WTC11 (cell line): ENCODE measurements at places on chromosomes 6 and 20. TPM values are rescaled to one million over a fixed set of nuclear protein-coding genes. Genes with fewer than 3 reads are reported as not detected.

GRCh38 chr6:72102561-72102960, 216.2 kb downstream of the RIMS1 start:
- no peaks in the 10 kb centered on the region for H3K36me3 ChIP-seq
- H3K4me3 ChIP-seq, result no peak overlapping the region
- H3K27me3 ChIP-seq, result no peaks in the 10 kb centered on the region
- peaks cover 3% of the 10 kb centered on the region; the same call in 1 of the 2 replicates for H3K4me1 ChIP-seq
- no peak for DNase-seq

DNA sequence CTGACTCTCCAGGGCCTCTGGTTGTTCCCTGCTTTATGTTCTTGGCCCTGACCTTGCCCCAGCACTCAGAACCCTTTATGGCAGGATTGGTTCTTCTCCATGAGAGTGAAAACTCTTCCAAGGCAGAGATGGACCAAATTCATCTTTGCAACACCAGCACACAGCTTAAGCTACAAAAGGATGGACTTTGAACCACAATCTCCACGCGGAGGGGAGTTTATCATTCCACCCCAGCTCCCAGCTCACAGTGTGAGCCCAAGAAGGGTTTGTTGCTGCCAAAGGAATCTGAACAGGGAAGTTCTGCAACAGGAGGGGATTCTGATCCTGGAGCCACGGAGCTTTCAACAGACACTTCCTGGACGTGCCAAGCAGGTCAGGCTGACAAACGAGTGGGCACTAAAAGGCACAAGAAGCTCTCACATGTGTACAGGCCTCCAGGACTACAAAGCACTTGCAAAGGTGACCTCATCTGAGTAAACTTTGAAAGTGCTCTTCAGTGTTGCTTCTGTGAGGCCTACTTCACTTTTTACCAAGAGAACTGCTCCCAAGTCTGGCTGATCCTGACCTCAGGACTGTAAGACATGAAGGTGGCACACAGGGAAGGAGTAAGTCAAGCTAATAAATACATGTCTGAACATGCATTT, 8.9 kb downstream of the FITM2 start:
- H3K27ac ChIP-seq, result no peak overlapping the region
- no peaks in the 10 kb centered on the region for H3K36me3 ChIP-seq
- no peak for DNase-seq
- no peaks in the 10 kb centered on the region for H3K4me1 ChIP-seq
- no peaks in the 10 kb centered on the region; the same call in 1 of the 2 replicates for H3K27me3 ChIP-seq

The CD40 gene
- 12.9 to 15.3 TPM (median 14.8 TPM) in 3 replicates for total RNA-seq

GRCh38 chr20:44336725-44337380, at the start of gene R3HDML:
R3HDML (plus strand) TSS chr20:44337043; CDS start chr20:44337158, 115 bp downstream.
- peaks cover 18% of the 10 kb centered on the region for H3K4me1 ChIP-seq
- no peak within 1 kb of the TSS for H3K27ac ChIP-seq
- DNase-seq, result no peak
- no peaks in the 10 kb centered on the region; the same call in 1 of the 2 replicates for H3K27me3 ChIP-seq
- no peaks in the 10 kb centered on the region for H3K36me3 ChIP-seq
- H3K4me3 ChIP-seq, result peak within 1 kb of the TSS; percentile 4; the same call in 1 of the 2 replicates

The PRICKLE4 gene
- 0.50 to 1.5 TPM (median 0.82 TPM) in 3 replicates for total RNA-seq

GRCh38 chr6:16316741-16317251, 78.4 kb downstream of the GMPR start:
- H3K4me3 ChIP-seq, result no peak overlapping the region
- H3K27me3 ChIP-seq, result no peaks in the 10 kb centered on the region
- DNase-seq, result peak; percentile 30
- peaks cover 23% of the 10 kb centered on the region for H3K4me1 ChIP-seq

The RAB44 gene
- 0.07 to 0.11 TPM in 2 of 3 replicates, not detected in the other for total RNA-seq

DNA sequence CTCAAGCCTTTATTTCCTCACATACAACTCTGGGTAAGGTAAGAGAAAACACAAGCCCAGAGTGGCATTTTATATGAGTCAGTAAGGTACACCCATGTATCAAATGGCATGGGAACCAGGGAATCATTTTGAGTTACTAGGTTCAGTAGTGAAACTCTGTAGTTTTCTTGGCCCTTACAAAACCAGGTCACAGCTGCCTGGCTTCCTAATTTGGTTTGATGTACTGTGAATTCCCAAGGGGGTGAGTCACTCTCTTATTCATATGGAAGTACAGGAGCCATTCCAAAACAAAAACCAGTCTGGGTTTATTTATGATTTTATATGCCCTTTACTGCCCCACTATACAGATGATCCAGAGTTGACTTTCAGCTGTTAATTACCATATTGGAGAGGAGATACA, 70.7 kb downstream of the PDE7B start:
- H3K4me1 ChIP-seq, result peaks cover 40% of the 10 kb centered on the region
- no peak overlapping the region for H3K4me3 ChIP-seq
- H3K36me3 ChIP-seq, result peaks cover 6% of the 10 kb centered on the region; the same call in 1 of the 2 replicates
- no peaks in the 10 kb centered on the region for H3K27me3 ChIP-seq
- no peak for DNase-seq

The TGM3 gene
- total RNA-seq, result 0.07 to 0.11 TPM in 2 of 3 replicates, not detected in the other

DNA sequence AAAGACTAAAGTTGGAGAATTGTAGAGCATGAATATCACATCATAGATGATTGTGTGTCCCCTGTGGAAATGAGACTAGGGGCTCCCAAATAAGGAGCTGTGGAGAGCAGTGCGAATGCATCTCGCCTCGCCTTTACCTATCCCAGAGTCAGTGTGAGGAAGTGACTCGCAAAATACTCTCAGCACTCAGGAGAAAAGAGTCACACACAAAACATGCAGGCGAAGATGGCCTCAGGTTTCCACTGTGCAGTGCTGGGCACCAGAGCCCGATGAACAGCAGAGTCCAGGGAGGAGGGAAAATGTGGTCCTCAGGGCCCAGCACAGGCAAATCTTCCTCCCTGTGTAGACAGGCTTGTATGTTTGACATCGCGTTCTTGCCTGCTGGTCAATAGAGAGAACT, 126.5 kb upstream of the AFDN start:
- H3K27ac ChIP-seq, result no peak overlapping the region
- no peak for DNase-seq
- no peaks in the 10 kb centered on the region for H3K27me3 ChIP-seq
- H3K36me3 ChIP-seq, result no peaks in the 10 kb centered on the region
- no peak overlapping the region for H3K4me3 ChIP-seq

DNA sequence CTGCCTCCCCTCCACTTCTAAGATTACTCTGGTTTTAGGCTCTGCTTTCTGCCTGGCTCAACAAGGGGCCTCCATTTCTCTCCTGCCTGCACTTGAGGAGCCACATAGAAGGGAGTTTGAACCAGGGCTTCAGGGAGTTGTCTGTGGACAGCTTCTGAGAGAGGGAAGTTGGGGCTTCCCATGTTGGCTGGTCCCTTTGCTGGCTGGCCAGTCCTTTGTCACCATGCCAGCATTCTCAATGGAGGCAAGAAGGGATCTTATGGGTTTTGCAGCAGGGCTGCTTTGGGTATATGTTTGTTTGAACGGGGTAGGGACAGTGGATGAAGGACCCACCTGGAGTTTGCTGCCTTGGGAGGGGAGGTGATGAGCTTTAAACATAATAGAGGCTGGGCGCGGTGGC, 124.9 kb downstream of the CARMIL1 start:
- no peak overlapping the region for H3K27ac ChIP-seq
- H3K36me3 ChIP-seq, result no peaks in the 10 kb centered on the region
- no peaks in the 10 kb centered on the region for H3K27me3 ChIP-seq
- no peak for DNase-seq

GRCh38 chr6:166496460-166496859, 90.0 kb downstream of the RAMACL start:
- no peaks in the 10 kb centered on the region for H3K27me3 ChIP-seq
- no peak for DNase-seq
- H3K4me1 ChIP-seq, result no peaks in the 10 kb centered on the region
- H3K4me3 ChIP-seq, result no peak overlapping the region
- H3K36me3 ChIP-seq, result peaks cover 5% of the 10 kb centered on the region

DNA sequence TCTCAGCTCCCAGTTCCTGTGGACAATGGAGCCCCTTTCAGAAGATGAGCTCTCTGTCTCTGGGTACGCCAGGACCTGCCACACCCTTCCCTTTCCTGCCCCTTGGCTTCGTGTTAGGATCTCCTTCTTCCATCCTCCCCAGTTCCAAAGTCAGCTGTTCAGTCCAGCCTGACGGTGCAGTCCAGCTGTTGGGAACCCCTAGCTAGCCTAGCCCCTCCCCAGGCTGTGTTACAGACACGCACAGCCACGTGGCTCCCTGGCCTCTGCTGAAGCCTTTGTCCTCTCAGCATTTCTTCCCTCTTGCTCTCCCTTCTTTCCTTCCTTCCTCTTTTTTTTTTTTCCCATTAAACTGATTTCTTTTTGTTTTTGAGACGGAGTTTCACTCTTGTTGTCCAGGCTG, 12.4 kb upstream of the TFAP2C start:
- H3K36me3 ChIP-seq, result no peaks in the 10 kb centered on the region
- no peak overlapping the region for H3K4me3 ChIP-seq
- H3K4me1 ChIP-seq, result peaks cover 15% of the 10 kb centered on the region
- no peak overlapping the region for H3K27ac ChIP-seq
- no peak for DNase-seq
- H3K27me3 ChIP-seq, result 0 out of 2 replicates have a peak, but pooled peaks cover 3% of the 10 kb centered on the region

The MAP7 gene
- 56.6 to 60.5 TPM (median 59.1 TPM) in 3 replicates for total RNA-seq

DNA sequence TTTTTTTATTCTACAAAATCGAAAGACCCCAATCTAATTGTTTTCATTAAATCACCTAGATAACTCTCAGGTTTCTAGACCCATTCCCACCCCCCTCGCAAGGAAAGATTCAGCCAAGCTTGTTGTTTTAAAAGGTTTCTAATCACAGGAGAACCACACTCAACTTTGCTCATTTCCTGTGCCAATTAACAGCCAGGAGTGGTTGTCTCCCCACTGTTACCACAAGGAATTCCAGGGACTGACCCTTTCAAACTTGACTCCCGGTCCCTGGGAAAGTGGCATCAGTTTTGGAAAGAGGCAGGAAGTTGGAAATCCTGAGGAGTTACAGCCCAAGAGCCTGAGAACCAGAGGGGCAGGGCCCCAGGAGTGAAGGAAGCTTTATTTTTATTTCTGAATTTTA, 561.3 kb upstream of the JAG1 start:
- no peaks in the 10 kb centered on the region for H3K36me3 ChIP-seq
- H3K27me3 ChIP-seq, result no peaks in the 10 kb centered on the region
- peak; percentile 14 for DNase-seq
- no peak overlapping the region for H3K4me3 ChIP-seq
- peak overlapping the region; percentile 75 for H3K27ac ChIP-seq

- no peak overlapping the region for H3K27ac ChIP-seq
- peaks cover 11% of the 10 kb centered on the region for H3K4me1 ChIP-seq
- DNase-seq, result no peak
- H3K4me3 ChIP-seq, result no peak overlapping the region
- peaks cover 6% of the 10 kb centered on the region; the same call in 1 of the 2 replicates for H3K36me3 ChIP-seq
- H3K27me3 ChIP-seq, result no peaks in the 10 kb centered on the region
Observed at GRCh38 chr6:112979830-112980229, 632.7 kb downstream of the RFPL4B start.

The CLVS2 gene
- total RNA-seq, result 0.46 to 0.90 TPM (median 0.60 TPM) in 3 replicates

The C6orf15 gene
- total RNA-seq, result not detected in 3 replicates

GRCh38 chr6:90126181-90126580, 170.5 kb downstream of the BACH2 start:
- H3K27ac ChIP-seq, result no peak overlapping the region
- no peaks in the 10 kb centered on the region for H3K27me3 ChIP-seq
- H3K4me1 ChIP-seq, result no peaks in the 10 kb centered on the region

The CD93 gene
- total RNA-seq, result 0.05 to 0.21 TPM (median 0.09 TPM) in 3 replicates

- H3K4me1 ChIP-seq, result peaks cover 37% of the 10 kb centered on the region
- DNase-seq, result no peak
- peaks cover 5% of the 10 kb centered on the region; the same call in 1 of the 2 replicates for H3K36me3 ChIP-seq
- peak overlapping the region; percentile 96 for H3K27ac ChIP-seq
Observed at GRCh38 chr6:95576218-95576997, 927 bp upstream of the MANEA start.

DNA sequence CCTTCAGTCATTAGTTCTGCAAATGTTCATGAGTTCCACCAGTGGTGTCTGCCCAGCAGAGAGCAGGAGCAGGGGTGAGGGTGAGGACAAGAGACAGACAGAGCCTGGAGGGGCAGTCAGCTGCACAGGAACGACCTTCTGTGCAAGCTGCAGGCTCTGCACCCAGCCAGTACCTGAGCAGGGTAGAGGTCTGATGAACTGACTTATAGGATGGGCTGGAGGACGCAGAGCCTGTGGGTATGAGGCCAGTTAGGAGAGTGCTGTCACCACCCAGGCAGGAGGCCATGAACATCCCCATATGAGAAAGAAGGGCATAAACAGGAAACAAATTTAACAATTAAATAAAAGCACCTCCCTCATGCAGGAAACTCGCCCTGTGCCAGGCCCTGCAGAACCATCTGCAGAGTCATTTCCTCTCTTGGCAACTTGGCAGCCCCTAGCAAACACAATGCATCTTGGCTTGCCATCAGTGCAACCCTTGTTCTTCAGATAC, 17.9 kb downstream of the C6orf15 start:
- no peak for DNase-seq
- H3K27ac ChIP-seq, result no peak overlapping the region
- no peaks in the 10 kb centered on the region for H3K36me3 ChIP-seq
- H3K4me3 ChIP-seq, result no peak overlapping the region
- H3K4me1 ChIP-seq, result peaks cover 19% of the 10 kb centered on the region

DNA sequence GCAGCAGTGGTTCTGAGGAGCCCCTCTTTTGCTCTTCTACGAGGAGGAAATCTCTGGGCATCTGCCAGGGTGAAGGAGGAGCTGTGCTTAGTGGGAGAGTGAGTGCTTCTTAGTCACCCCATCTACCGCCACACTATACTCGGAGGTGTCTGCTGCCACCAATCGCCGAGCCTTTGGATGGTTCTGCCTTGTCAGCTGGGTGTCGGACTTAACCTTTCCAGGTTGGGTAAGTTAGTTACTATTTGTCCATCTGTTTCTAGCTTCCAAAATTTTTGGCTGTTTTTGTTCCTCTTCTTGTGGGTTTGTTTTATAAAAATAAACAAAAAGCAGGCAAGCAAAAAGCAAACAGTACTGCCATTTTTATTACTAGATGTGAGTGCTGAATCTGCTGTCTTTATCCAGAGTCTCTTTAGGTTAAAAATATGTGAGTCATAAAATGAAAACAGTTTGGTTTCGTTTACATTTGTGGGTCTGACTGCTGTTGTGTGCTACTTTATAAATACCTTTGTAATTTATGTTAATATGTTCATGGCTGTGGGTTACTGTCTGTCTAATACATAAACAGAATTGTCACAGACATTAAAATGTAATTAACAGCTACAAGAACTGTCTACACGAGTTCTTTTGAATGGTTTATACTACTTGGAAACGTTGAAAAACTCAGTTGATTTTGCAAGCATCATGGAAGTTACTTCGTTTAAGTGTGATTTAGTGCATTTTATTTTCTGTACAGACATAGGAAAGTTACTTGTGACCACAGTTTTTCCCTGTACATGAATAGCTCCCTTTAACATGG, 89.2 kb downstream of the ARID1B start:
- no peaks in the 10 kb centered on the region for H3K27me3 ChIP-seq
- H3K4me1 ChIP-seq, result peaks cover 88% of the 10 kb centered on the region
- DNase-seq, result no peak
- H3K27ac ChIP-seq, result peak overlapping the region; percentile 81
- H3K4me3 ChIP-seq, result no peak overlapping the region
- H3K36me3 ChIP-seq, result no peaks in the 10 kb centered on the region

DNA sequence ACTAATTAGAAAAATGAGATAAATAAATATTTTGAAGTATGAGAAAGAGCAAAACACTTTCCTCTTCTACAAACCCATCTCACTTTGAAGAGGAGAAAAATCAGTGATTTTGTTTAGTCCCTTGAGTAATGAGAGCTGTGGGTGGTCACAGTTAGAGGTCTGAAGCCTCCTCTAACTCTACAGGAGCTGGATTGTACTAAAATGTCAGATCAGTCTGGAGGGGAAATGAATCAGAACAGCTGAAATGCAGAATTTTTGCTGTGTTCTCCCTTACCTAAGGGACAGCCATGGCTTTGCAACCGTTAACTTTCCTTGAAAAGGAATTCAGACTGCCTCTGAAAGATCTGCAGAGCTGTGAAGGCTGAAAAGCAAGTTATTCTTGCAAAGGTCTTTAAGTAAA, 11.4 kb upstream of the RFPL4B start:
- H3K27me3 ChIP-seq, result no peaks in the 10 kb centered on the region; the same call in 1 of the 2 replicates
- H3K4me3 ChIP-seq, result no peak overlapping the region
- DNase-seq, result no peak
- 0 out of 2 replicates have a peak, but pooled peaks cover 3% of the 10 kb centered on the region for H3K4me1 ChIP-seq
- no peak overlapping the region for H3K27ac ChIP-seq
